Amniotic epithelial cell (primary cell): ENCODE measurements at places on chromosomes 3 and 15.

DNA sequence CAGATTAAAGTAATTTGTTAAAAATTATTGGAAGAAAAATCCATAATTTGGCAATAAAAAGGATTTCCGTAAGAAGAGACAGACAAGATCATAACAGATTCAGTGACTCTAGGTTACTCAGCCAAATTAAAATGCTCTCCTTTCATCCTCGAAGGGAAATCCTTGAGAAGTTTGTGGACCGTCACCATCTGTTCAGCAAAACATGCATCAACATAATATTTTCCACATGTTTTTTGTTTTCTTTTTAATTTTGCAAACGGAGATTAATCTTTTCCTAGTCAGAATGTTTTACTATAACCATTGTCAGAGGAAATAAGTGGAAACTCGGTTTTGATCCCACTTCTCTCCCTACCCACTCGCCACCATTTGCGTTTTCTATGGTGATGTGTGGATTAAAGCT lies 128.3 kb downstream of the TMCO5A start:
- no peak for DNase-seq

DNA sequence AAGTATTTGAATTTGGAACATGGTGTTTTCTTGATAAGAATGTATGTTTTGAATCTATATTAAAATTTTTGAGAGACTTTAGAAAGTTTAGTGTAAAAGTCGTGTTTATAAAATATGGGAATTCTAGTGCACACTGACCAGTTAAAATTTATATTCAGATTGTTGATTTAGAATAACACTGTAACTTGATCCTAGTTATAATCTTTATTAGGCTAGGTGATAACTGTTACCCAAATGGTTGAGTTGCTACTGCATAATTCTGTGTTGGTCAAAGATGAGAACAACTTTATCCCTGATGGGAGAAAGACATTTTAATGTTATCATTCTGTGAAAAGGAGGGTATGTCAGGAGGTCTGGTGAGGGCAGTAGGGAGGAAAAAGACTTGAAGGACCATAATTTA lies 249.3 kb downstream of the UBE2E2 start:
- DNase-seq = no peak

DNA sequence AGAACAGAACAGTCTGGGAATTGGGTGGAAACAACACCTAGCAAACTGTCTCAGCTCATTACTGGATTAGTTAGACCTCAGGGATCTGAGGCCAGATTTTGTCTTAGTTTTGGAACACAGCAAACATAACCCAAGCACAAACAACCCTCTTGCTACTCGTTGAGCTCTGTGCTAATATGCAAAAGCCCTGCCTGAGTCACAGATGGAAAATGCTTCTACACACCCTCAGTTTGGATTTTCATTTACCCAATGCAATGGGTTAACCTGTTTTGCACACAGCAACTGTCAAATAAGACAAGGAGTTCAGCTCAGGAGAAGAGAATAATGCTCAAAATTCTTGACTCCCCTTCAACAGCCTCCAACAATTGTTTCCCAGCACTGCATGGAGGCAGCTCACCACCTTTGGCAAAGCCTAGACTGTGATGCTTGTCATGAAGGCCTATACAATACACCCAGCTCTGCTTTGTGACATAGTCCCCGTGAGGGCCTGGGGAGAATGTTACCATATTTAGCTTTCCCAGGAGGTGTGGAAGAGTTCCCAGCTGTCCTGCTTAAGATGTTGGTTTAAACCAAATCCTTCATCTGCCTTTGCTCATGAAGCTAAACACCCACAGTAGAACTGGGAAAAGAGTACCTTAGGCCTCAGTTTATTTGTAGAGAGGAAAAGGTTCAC lies 68.9 kb upstream of the MNS1 start:
- DNase-seq = no peak

GRCh38 chr3:30583973-30584372 lies 22.4 kb upstream of the TGFBR2 start:
- DNase-seq = no peak

GRCh38 chr3:196793246-196793645 lies 53.6 kb downstream of the PAK2 start:
- peak; percentile 99 for DNase-seq

DNA sequence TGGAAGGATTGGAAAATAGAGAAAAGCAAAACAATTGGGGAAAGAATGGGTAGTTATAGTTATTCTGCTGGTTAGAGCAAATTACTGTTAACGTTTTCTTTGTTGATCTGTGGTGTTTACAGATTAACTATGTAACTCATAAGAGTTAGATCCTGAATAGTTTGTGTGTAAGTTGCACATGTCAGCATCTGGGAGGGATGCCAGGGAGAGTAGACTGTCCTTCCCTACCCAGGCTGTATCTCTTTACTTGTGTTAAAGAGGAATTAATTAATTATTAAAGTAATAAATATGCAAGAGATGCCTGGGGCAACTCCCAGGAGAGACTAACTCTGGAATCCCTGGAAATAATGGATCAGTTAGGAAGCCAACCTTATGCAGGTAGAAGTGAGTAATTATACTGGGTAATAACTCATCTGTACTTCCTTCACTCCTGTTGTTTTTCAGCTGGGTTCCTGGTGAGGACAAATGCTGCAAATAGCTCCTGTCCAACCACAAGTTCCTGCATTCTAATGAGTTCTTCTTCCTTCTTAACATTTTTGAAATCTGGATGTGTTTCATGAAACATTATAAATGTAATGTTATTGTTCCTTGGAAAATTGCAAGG lies 18.9 kb downstream of the GHRL start:
- DNase-seq = peak; percentile 27

DNA sequence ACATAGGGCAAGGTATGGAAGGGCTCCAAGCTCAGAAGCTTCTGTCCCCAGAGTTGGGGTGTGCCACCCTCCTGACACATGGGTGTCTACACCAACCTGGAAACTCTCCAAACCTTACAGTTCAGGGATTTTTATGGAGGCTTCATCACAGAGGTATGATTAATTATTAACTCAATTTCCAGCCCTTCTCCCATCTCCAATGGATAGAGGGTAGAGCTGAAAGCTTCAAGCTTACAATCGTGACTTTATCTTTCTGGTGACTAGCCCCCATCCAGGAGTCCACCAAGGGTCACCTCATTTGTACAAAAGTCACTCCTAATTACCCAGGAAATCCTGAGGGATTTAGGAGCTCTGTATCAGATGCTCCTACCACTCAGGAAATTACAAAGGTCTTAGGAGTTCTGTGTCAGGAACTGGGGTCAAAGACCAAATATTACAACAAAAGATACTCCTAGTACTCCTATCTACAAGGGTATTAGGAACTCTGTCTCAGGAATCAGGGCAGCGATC lies 62.7 kb downstream of the TFDP2 start:
- no peak for DNase-seq

GRCh38 chr15:59691194-59691805 lies 2.2 kb upstream of the BNIP2 start:
- peak; percentile 48 for DNase-seq

DNA sequence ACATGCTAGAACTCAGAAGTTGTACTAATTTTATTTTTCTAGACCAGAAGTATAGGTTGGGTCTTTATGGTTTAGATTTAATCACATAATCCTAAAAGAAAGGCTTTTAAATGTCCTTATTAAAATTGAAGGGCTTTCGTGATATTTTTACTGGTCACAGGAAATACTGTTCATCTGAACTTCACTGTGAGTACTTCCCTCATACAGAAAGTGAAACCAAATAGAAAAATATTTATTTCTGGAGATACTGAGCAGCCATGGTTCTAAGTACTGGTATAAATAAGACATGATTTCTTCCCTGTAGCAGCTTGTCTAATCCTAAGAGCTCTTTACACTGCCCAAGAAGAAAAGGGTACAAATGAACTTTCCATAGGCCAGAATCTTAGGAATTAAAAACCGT lies 2.0 kb downstream of the SNRK start:
- peak; percentile 34 for DNase-seq

DNA sequence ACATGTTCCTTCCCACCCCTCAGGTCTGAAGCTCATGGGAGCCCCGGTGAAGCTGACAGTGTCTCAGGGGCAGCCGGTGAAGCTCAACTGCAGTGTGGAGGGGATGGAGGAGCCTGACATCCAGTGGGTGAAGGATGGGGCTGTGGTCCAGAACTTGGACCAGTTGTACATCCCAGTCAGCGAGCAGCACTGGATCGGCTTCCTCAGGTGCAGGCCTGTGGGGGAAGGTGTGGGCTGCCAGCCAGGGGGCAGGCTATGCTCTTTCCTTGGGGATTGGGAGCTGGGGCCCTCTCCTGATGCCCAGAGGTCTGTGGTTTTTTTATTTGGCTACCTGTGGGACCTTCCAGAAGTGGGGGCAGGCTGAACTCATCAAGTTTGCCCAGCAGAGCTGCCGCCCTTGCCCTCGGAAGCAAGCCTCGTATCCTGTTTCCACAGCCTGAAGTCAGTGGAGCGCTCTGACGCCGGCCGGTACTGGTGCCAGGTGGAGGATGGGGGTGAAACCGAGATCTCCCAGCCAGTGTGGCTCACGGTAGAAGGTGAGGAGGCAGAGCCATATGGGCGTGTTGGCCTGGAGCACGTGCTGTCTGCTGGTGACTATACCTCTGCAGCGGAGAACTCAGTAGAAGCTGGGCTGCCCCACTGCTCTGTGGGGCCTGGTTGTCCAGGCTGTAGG lies 2.2 kb downstream of the TYRO3 start:
- DNase-seq = no peak

- DNase-seq = no peak
These were observed 277.6 kb upstream of the STT3B start for GRCh38 chr3:31255007-31255581.

- no peak for DNase-seq
These were observed 19.5 kb upstream of the SNRPA1 start for GRCh38 chr15:101314336-101315125.
